Kidney (tissue), 22 donors: ENCODE measurements at places on chromosomes 7 and 10. TPM values are rescaled to one million over a fixed set of nuclear protein-coding genes. Genes with fewer than 3 reads are reported as not detected.

- no peaks in the 10 kb centered on the region for H3K36me3 ChIP-seq
- peak; percentile 85 for DNase-seq
- H3K27ac ChIP-seq, result no peak overlapping the region
- no peaks in the 10 kb centered on the region for H3K4me1 ChIP-seq
- no peaks in the 10 kb centered on the region for H3K27me3 ChIP-seq
- H3K4me3 ChIP-seq, result no peak overlapping the region
These were observed 82.7 kb upstream of the C1GALT1 start for GRCh38 chr7:7099584-7100014.

DNA sequence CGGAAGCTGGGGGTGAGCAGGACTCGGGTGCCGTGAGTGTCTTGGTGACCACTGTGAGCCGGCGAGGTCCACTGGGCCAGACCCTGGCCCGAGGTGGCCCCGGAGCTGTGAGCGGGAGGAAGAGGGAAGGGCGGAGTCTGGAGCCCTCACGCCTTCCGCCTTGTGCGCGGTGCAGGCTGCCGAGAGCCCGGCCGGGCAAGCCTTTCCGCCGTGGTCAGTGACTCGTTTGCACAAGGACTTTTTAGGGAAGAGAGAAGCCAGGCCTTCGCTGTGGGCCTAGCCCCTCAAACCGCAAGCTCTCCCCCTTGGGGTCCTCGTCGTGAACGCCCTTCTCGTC is 40.9 kb upstream of the ZNF32 start:
- H3K4me3 ChIP-seq, result peak overlapping the region; percentile 82
- no peaks in the 10 kb centered on the region for H3K4me1 ChIP-seq
- peak; percentile 56 for DNase-seq
- no peaks in the 10 kb centered on the region for H3K27me3 ChIP-seq
- no peaks in the 10 kb centered on the region for H3K36me3 ChIP-seq

LHFPL3 gene
- not detected for total RNA-seq

GRCh38 chr7:140675726-140676125 is 3.0 kb downstream of the ADCK2 start:
- no peaks in the 10 kb centered on the region for H3K27me3 ChIP-seq
- DNase-seq, result no peak
- H3K4me1 ChIP-seq, result no peaks in the 10 kb centered on the region
- H3K36me3 ChIP-seq, result peaks cover 3% of the 10 kb centered on the region
- no peak overlapping the region for H3K4me3 ChIP-seq

KLLN gene
- 1.7 TPM for total RNA-seq

- H3K36me3 ChIP-seq, result peaks cover 6% of the 10 kb centered on the region
- H3K4me3 ChIP-seq, result no peak overlapping the region
- DNase-seq, result peak; percentile 60
- no peaks in the 10 kb centered on the region for H3K27me3 ChIP-seq
- H3K4me1 ChIP-seq, result no peaks in the 10 kb centered on the region
These were observed 62.6 kb downstream of the CUL2 start for GRCh38 chr10:35027567-35027966.

- peaks cover 6% of the 10 kb centered on the region for H3K36me3 ChIP-seq
- peak; percentile 77 for DNase-seq
- no peaks in the 10 kb centered on the region for H3K4me1 ChIP-seq
- no peak overlapping the region for H3K4me3 ChIP-seq
- H3K27me3 ChIP-seq, result no peaks in the 10 kb centered on the region
- no peak overlapping the region for H3K27ac ChIP-seq
These were observed 16.5 kb downstream of the AIFM2 start for GRCh38 chr10:70115948-70116682.

DNA sequence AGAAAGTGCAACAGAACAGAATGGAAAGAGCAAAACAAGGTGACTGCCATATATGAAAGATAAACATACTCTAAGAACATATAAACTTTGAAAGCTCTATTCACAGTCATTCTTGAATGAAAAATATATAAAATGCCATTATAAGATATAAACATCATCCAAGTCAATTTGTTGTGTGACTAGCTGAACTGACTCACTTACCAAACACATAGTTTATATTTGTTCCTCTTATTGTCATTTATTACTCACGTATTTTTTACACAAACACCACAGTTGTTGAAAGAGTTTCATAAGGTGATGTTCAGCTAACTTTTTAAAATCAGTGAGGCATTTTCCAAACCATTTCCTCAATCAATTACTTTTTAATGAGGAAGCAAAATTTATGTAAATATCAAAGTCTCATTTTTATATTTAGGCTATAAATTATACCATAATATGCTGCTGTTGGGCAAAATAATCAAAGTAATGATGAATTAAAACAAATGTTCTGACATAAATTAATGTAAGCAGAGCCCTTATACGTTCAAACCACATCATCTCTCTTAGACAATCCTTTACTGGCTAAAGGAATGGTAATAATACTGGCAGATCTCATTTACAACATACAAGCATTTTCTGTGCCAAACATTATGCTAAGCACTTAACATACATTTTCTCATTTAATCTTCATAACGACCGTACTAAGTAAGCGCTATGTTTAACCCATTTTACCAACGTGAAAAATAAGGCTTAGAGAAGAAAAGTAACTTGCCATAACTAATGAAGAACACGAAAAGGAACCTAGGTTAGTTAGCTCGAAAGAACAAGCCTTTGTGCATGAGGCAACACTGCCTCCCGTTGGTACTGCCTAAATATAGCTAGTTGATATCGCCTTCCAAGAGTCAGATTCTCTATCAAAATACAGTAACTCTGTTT is 7.3 kb downstream of the LRRN3 start:
- H3K27me3 ChIP-seq, result no peaks in the 10 kb centered on the region
- H3K36me3 ChIP-seq, result no peaks in the 10 kb centered on the region
- no peak for DNase-seq
- no peak overlapping the region for H3K4me3 ChIP-seq
- H3K4me1 ChIP-seq, result no peaks in the 10 kb centered on the region
- no peak overlapping the region for H3K27ac ChIP-seq

- no peak overlapping the region for H3K4me3 ChIP-seq
- no peak for DNase-seq
- H3K27ac ChIP-seq, result no peak overlapping the region
These were observed 361.0 kb downstream of the ETV1 start for GRCh38 chr7:13628239-13629001.

- H3K27ac ChIP-seq, result no peak overlapping the region
- H3K36me3 ChIP-seq, result no peaks in the 10 kb centered on the region
- DNase-seq, result no peak
- H3K4me3 ChIP-seq, result no peak overlapping the region
- no peaks in the 10 kb centered on the region for H3K27me3 ChIP-seq
These were observed 34.5 kb downstream of the ITPRIP start for GRCh38 chr10:104303594-104304355.

DNA sequence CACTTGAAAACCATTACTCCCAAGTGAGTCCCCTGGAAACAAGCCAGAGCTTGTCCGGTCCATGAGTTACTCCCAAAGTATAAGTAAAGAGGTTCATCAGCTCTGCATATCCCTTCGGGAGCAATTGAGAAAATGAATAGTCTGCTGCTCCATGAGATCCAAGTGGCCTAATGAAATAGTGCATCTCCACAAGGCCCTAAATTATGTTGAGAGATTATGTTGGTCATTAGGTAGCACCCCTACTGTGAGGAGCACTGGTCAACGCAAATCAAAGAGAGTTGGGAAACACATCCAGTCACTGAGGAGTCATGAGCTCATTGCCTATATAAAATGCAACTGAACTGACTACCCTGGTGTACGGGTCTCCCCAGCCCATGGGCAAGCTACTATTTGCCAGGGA is 205.5 kb upstream of the AOAH start:
- no peak overlapping the region for H3K4me3 ChIP-seq
- H3K27me3 ChIP-seq, result no peaks in the 10 kb centered on the region
- H3K27ac ChIP-seq, result no peak overlapping the region
- no peaks in the 10 kb centered on the region for H3K4me1 ChIP-seq

SORBS1 gene
- total RNA-seq, result 91.7 TPM

ZNF485 gene
- 4.9 TPM for total RNA-seq

TEX47 gene
- total RNA-seq, result not detected

GRCh38 chr7:158238616-158239289 is 348.9 kb downstream of the PTPRN2 start:
- no peaks in the 10 kb centered on the region for H3K36me3 ChIP-seq
- no peaks in the 10 kb centered on the region for H3K4me1 ChIP-seq
- H3K4me3 ChIP-seq, result no peak overlapping the region
- no peaks in the 10 kb centered on the region for H3K27me3 ChIP-seq
- H3K27ac ChIP-seq, result no peak overlapping the region

NUTM2B gene
- total RNA-seq, result 1.1 TPM

- H3K4me3 ChIP-seq, result no peak overlapping the region
- no peaks in the 10 kb centered on the region for H3K36me3 ChIP-seq
- H3K27ac ChIP-seq, result no peak overlapping the region
- H3K27me3 ChIP-seq, result no peaks in the 10 kb centered on the region
These were observed 68.9 kb upstream of the COL13A1 start for GRCh38 chr10:69732826-69733150.

MYO1G gene
- total RNA-seq, result 14.3 TPM

ACTA2 gene
- 471 TPM for total RNA-seq

DNA sequence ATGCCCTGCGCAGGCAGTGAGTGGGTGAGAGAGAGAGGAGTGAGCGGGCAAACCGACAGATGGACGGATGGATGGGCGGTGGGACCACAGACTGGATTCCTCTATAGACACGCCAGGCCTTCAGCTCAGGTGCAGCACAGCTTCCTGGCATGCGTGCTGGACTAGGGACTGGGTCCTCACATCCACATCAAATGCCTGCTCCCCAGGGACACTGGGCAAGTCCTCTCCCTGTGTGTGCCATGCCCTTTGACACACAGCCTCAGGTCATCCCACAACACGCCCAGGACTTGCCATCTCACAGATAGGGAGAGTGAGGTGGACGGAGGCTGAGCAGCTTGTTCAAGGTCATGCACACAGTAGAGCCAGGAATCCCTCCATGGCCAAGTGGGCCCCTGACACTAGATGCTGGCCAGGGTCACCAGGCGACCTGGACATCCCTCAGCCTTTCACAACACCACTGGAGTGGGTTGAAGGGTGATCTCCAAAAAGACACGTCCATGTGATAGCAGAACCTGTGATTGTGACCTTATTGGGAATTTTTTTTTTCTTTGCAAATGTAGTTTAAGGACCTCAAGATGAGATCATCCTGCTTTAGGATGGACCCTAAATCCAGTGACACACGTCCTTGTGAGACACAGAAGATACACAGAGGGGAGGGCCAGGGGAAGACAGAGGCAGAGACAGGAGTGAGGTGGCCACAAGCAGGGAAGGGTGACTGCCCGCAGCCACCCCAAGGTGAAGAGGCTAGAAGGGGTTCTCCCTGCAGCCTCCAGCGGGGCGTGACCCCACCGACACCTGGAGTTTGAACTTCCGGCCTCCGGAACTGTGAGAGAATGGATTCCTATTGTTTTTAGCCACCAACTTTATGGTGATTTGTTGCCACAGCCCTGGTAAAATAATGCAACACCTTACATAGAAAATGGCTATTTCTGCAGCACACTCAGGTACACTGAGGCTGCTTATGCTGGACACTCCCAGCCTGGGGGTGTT is 155.0 kb upstream of the CHST15 start:
- H3K27ac ChIP-seq, result no peak overlapping the region
- no peaks in the 10 kb centered on the region for H3K4me1 ChIP-seq
- no peaks in the 10 kb centered on the region for H3K27me3 ChIP-seq

GRCh38 chr10:110898391-110898790 is 20.6 kb downstream of the BBIP1 start:
- H3K4me3 ChIP-seq, result no peak overlapping the region
- DNase-seq, result no peak
- peaks cover 12% of the 10 kb centered on the region for H3K36me3 ChIP-seq
- H3K4me1 ChIP-seq, result no peaks in the 10 kb centered on the region
- no peak overlapping the region for H3K27ac ChIP-seq
- no peaks in the 10 kb centered on the region for H3K27me3 ChIP-seq

CAV1 gene
- total RNA-seq, result 67.2 TPM

DNA sequence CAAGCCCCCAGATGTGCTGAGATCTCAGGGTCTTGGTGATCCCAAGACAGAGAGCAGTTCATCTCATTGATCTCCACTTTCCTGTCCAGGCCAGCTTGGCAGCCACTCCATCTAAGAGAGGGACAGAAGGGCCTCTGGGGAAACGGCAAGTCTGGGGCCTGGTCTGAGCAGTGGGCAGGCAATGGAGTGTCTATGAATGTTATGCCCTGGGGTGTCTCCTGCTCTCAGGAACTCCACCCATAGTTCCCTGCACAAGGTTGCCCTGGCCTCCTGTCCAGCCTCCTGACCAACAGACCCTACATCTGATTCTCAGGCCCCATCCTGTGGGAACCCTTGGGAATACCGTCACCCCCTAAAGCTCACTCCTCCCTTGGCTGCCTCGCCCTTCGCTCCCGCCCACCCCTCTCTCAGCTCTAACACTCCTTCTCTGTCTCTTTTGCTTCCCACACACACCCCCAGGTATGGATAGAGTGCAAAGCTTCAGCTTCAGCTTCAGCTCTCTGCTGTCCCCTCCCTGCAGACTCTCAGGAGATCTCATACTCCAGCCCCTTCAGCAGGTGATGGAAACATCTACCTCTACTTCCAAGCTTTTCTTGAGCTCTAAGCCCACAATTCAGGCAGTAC is 83.0 kb downstream of the HIF1AN start:
- peaks cover 6% of the 10 kb centered on the region for H3K4me1 ChIP-seq
- peaks cover 4% of the 10 kb centered on the region for H3K27me3 ChIP-seq
- DNase-seq, result no peak
- H3K27ac ChIP-seq, result no peak overlapping the region
- H3K4me3 ChIP-seq, result no peak overlapping the region

DNA sequence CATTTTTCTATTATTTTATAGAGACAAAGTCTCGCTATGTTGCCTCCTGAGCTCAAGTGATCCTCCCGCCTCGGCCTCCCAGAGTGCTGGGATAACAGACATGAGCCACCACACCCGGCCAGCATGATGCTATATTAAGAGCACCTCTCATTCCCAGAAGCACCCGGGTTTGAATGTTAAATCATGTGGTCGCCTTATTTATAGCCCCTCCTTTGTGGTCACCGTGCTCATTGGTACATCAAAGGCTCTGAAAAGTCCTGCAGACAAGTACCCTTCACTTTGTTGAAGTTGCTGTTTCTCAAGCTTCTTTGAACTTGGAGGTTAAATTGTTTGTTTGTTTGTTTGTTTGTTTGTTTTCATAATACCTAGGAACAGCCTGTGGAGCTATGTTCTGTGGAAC is 40.0 kb downstream of the CLIP2 start:
- no peak overlapping the region for H3K4me3 ChIP-seq
- no peaks in the 10 kb centered on the region for H3K4me1 ChIP-seq
- H3K27me3 ChIP-seq, result no peaks in the 10 kb centered on the region
- no peaks in the 10 kb centered on the region for H3K36me3 ChIP-seq
- DNase-seq, result no peak
- H3K27ac ChIP-seq, result no peak overlapping the region

- H3K4me3 ChIP-seq, result no peak overlapping the region
- DNase-seq, result no peak
- H3K36me3 ChIP-seq, result no peaks in the 10 kb centered on the region
- H3K27me3 ChIP-seq, result no peaks in the 10 kb centered on the region
- no peak overlapping the region for H3K27ac ChIP-seq
- no peaks in the 10 kb centered on the region for H3K4me1 ChIP-seq
These were observed 47.4 kb downstream of the HOXA1 start for GRCh38 chr7:27048438-27048837.

PON2 gene
- total RNA-seq, result 191 TPM

GRCh38 chr7:13835442-13835841 is 154.0 kb downstream of the ETV1 start:
- no peak overlapping the region for H3K4me3 ChIP-seq
- no peak for DNase-seq
- no peaks in the 10 kb centered on the region for H3K4me1 ChIP-seq
- H3K36me3 ChIP-seq, result no peaks in the 10 kb centered on the region
- no peaks in the 10 kb centered on the region for H3K27me3 ChIP-seq
- no peak overlapping the region for H3K27ac ChIP-seq
